ENCODE measurements at places on chromosomes 7 and 10.

GRCh38 chr10:126380352-126381076 is 7.8 kb downstream of the ADAM12 start:
- DNase-seq, result no peak

DNA sequence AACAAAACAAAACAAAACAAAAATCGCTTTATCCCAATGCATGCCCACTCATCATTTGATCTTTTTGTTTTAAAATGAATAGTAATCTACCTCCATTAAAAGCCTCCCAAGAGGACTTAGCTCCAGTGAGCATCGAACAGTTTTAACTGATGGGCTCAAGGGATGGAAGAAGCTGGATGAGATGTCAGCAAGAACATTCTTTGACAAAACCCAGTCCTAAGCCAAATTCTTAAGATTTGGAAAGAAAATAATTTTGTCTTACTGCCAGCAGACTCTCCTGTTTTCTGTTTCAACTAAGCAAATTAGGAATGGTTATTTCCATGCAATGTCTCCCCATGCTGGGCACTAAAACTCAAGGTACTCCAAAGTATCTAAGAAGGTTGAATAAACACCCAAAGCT is 127.3 kb downstream of the RNLS start:
- no peak for DNase-seq

GRCh38 chr7:74012842-74013249 is 15.1 kb upstream of the ELN start:
- no peak for DNase-seq

- no peak for DNase-seq
These were observed 34.8 kb downstream of the LRRC4 start for GRCh38 chr7:127996253-127997071.

DNA sequence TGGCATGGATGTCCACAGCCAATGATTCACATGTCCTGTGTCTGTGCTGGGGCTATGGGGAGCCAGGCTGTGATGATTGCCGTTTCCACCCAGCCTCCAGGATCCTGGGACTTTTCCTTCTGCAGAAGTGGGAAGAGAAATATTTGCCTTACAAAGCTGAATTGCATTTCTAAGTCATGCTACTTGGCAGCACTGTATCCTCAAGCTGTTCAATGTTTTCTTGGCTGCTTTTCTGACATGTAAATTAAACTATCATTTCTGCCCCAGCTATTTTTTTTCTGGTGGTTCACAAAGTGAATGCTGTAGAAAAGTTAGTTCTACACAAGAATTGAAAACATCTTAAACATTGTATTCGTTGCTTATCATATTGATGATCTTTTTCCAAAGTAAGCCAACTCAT is 51.9 kb upstream of the TCERG1L start:
- no peak for DNase-seq

GRCh38 chr10:104353325-104354048 is at the start of gene CFAP58:
Gene CFAP58 (plus strand): TSS chr10:104353833. CDS start chr10:104353898, 65 bp downstream.
- peak; percentile 83 for DNase-seq

- DNase-seq, result no peak
These were observed 148.2 kb upstream of the ETV1 start for GRCh38 chr7:14137676-14138075.

DNA sequence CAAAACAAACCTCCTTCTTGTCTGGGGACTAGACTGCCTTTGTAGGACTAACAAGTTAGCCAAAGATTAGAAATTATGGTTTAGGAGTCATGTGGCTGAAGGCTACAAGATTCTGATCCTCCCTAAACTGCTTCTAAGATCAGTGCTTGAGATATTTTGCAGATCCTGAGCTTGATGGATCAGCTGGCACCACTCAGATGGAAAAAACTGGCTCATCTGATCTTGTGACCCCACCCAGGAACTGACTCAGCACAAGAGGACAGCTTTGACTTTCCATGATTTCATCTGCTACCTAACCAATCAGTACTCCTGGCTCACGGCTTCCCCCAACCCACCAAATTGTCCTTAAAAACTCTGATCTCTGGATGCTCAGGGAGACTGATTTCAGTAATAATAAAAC is 271.5 kb upstream of the TAC1 start:
- no peak for DNase-seq

DNA sequence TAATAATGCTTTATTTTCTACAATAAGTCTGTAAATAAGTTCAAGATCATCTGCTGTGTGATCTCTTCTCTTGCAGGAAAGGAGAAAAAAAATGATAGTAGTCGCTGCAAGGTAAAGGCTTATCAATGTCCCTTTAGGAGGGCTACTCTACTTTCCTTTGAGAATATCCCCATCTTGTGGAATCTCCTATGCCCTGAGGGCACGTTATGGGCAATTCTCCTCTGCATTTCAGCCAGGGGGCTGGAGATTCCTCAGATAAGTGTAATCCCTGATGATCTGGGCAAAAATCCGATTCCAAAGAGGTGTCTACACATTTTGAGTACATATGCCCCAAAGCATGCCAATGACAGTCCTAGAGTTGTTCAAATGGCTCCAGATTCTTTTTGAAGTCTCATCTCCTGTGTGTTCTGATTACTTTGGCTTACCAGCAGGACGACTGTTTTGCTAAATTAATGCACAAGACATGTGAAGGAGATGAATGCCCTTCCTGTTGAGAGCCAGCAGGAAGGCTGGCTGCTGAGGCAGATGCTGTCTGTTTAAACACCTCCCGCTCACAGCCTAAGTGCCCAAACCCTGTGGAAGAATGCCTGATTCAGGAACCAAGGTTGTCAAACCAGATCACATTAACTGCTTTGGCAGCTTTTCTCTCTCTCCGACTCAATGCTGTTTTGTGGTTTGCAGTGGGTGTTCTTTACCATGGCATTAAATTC is 171.2 kb upstream of the COL1A2 start:
- DNase-seq, result no peak

- no peak for DNase-seq
These were observed 47.7 kb downstream of the MINPP1 start for GRCh38 chr10:87552248-87552929.

DNA sequence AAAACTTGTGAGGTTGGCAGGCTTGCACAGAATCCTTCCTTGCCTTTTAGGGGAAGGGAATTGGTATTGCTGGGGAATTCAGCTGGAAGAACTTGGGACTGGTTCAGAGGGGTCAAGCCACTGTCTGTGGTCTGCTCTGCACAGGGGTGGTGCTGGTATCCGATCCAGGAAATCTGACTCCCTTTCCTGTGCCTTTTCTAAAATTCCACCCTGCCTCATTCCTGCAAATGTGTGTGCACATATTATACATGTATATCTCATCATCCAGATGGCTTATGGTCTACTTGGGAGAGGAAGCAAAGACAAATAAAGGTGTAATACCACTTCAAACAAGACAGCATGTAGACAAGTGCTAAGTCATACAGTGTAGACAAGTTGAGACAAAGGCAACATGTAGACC is 14.3 kb downstream of the UBTD1 start:
- no peak for DNase-seq

- no peak for DNase-seq
These were observed 39.0 kb upstream of the RASGEF1A start for GRCh38 chr10:43305876-43306275.

DNA sequence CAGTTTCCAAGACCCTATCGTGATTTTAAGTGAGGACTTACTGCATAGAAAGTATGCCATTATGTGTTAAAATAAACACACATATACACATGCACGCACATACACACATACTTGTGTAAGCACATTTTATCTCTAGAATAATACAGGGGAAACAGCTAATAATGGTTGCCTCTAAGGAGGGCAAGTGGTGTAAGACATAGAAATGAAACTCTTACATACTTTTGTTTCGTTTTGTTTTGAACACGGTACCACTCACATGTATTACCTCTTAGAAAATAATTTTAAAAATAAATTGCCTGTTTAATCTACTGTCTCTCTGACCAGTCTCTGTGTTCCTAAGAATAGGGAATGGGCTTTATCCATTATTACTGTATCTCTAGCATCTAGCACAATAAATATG is 49.2 kb downstream of the HERPUD2 start:
- no peak for DNase-seq

DNA sequence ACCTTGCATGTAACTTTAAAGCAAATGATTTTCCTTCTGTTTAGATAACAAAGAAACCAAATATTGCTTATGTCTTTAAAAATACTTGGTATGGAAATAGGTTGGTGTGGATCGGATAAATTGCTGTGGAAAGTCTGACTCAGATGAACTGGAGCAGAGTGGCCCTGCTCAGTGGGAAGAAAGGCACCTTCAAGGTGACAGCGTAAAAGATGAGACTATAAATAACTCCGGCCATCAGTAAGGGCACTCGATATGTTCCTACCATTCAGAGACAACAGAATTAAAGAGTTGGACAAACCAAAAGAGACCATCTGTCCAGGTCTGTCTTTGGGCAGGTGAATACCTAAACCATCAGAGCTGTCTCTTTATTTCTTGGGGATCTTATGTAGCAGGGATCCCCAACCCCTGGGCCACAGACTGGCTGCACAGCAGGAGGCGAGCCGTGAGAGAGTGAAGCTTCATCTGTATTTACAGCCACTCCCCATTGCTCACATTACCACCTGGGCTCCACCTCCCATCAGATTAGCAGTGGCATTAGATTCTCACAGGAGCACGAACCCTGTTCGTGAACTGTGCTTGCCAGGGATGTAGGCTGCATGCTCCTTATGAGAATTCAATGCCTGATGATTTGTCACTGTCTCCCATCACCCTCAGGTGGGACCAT is 357.1 kb downstream of the PRPF18 start:
- DNase-seq, result no peak

DNA sequence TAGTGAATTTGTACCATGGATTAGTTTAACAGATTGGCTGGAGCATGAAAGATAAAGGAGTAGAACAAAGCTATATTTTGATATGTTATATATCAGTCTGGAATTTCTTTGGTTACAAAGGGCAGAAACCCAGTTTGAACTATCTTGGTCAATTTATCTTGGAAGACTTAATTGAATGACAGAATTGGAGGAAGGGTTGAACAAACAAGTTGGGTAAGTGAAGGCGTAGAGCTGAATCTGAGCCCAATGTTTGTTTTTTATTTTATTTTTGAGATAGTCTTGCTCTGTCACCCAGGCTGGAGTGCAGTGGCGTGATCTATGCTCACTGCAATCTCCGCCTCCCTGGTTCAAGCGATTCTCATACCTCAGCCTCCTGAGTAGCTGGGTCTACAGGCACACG is 21.8 kb upstream of the JCAD start:
- no peak for DNase-seq

GRCh38 chr7:131031099-131031868 is 296.4 kb upstream of the MKLN1 start:
- DNase-seq, result no peak

- no peak for DNase-seq
These were observed 677.5 kb upstream of the C7orf33 start for GRCh38 chr7:147912946-147913638.

GRCh38 chr7:20474249-20474648 is 141.2 kb upstream of the ABCB5 start:
- no peak for DNase-seq

DNA sequence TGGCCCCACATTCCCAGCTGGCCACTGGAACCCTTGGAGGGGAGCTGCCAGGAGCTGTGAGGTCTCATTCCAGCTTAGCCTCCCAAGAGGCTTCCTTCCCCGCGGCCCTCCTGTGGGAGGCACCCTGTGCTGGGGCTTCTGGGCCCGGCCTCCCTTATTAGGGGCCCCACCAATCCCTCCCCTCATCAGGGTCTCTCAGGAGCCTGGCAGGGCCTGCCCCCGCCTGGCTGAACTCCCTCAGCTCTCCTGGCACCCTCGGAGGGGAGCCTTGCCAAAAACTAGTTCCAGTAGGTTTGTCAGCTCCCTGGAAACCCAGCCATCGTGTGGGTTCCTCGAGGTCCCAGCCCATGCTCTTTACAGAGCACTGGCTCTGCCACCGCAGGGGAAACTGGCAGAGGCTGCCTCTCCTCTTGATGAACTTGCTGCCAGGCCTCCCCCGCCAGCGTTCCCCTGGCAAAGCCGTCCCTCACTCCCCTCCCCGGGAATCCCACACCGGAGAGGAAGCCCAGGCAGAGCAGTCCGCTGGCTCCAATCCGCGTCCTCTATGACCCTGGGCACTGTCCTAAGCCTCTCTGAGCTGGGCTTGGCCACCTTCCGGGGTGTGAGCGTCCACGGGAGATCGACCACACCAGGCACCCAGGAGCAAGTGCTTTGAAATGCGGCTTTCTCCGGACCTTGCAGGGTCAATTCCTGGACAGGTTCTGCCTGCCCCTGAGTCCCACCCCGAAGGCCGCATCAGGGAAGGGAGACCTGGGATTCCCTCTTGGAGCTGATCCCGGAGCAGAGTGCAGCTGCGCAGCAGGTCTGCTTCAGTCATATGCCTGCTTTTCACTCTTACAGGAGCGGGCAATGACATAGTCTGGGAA is 139.8 kb downstream of the ARHGAP22 start:
- no peak for DNase-seq

DNA sequence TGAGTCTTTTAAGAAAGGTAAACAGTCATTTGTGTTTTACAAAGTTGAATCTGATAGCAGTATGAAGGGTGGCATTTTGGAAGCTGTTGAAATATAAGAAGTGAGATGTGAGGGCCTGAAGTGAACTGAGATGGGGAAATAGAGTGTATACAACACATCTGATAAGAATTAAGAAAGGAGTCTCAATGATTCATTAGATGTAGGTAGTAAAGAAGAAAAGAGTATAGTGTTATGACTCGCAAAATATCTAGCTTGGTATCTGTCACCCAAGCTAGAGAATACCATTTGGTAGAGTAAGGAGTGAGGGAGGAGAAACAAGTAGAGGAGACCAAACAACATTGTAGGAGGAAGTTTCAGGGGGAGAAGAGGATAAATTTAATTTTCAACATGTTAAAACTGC is 5.3 kb downstream of the PTPN12 start:
- DNase-seq, result no peak

GRCh38 chr7:89771003-89771636 is 383.1 kb upstream of the STEAP1 start:
- DNase-seq, result no peak

DNA sequence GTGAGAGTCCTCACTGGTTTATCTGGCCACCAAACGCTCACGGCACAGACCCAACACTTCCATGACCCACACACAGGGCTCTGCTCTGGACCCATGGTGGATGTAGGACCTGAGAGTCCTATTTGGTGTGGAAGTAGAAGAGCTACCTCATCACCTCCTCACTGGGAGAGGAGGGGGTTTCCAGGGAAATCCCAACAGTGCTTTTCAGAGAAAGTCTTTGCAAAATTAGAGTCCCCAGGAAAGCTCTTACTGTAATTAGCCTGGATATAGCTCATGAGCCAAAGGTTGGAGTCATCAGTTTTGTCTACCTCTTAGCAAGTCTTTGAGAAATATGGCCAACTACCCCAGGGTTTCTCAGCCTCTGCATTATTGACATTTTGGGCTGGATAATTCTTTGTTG is 34.7 kb upstream of the TARP start:
- no peak for DNase-seq

GRCh38 chr10:105586451-105587098 is 945.5 kb downstream of the SORCS3 start:
- DNase-seq, result no peak

Data from stimulated activated CD8-positive, alpha-beta memory T cell treated with anti-CD3 and anti-CD28 coated beads, Interleukin-7, amount 100 ng/mL, for 1 hour (primary cell).